ENCODE measurements at places on chromosomes 12 and 14.

- DNase-seq, result no peak
Measured at GRCh38 chr12:82523996-82524395, 162.7 kb upstream of the TMTC2 start.

- peak; percentile 48 for DNase-seq
Measured at GRCh38 chr12:53324113-53324778, 2.8 kb upstream of the AAAS start.

GRCh38 chr14:55103005-55103640 lies 25.9 kb upstream of the LGALS3 start:
- peak; percentile 46 for DNase-seq

DNA sequence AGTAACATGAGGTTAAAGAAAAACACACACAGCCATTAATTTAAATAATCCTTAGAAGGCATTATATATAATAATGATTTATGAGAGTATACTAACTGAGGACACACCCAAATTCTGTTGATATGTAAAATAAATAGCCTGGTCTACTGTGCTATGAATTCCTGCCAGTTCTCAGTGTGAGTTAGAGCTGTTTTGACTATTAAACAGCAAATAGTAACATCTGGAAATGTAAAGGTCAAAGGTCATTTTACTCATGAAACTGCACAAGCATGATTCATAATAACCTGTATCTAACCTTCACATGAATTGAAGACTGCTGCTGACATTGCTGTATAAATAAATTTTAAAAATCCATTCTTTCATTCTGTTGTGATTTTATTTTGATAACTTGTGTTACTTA lies 966.7 kb downstream of the SLC6A15 start:
- no peak for DNase-seq

DNA sequence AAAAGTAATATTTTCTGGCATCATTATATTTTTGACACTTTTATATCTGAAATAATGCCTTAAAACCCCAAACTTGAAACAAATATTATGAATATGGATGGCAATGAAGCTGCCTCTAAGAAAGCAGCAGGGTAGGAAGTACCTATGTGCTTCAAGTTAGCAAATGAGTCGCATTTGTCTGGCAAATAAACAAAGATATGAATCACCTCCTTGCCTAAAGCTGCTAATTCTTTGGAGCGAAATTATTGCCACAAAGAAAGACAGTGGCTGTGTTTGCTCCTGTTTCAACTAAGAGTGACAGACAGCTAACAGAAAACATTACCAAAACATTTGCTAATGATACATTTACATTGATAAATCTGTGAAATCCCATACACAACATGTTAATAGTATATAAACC lies 854.9 kb downstream of the RPS29 start:
- no peak for DNase-seq
